Peyer's patch (tissue), 4 donors: ENCODE measurements at places on chromosomes 16 and 17.

GRCh38 chr17:38579934-38580333 is 25.8 kb downstream of the SRCIN1 start:
- DNase-seq = no peak

GRCh38 chr17:78381601-78382232 is 3.3 kb downstream of the PGS1 start:
- no peak for DNase-seq

DNA sequence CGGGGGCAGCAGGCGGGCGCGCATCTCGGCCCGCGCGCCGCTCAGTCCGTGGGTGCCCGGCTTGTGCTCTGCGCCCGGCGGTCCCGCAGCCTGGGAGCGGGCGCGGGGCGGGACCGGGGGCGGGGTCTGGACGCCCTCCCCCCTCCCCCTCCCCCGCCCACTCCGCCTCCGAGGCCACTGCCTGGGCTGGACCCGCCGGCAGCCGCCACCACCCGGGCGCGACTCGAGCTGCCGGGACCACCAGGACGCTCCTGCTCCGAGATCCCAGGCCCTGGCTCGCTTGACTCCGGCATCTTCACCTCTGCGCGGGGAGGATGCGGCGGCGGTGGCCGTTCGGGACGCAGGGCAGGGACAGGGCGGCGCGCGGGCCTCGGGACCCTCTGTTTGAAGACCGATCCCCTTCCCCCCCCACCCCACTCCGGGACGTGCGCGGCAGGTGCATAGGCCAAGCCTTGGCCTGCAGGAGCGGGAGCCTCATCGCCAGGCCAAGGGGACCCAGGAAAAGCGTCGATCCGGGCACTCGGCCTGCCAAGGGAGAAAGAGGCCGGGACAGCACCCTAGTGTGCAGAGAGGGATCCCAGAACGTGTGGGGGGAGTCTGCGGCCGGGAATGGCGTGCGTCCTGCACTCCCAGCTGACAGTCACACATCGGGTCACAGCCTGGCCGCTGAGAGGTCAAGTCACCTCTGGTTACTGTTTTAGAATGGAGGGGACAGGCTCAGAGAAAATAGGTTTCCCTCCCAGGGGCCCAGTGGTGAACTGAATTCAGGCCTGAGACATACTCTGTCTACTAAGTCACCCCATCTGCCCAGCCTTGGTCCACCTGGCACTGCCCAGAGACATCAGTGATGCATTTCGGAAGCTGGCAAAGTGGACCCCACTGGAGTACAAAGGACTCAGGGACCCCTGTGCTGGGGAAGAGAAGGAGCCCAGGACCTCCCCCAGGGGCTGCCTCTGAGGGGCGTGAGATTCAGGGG is at the start of gene HS3ST6:
TSS of gene HS3ST6 (minus strand) at position 65 of the 976 bp plus-strand sequence. CDS start 92 bp downstream, outside the sequence.
- no peak for DNase-seq

- no peak for DNase-seq
Measured at GRCh38 chr17:6394055-6394606, 40.8 kb downstream of the AIPL1 start.

DNA sequence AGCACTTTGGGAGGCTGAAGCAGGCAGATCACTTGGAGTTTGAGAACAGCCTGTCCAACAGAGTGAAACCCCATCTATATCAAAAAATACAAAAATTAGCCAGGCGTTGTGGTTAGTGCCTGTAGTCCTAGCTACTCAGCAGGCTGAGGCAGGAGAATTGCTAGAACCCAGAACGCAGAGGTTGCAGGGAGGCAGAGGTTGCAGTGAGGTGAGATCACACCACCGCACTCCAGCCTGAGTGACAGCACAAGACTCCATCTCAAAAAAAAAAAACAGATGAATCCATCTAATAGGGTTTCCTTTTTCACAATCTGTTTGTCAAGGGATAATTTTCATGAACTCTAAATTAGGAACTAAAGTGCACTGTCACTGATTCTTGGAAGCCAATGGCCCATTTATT is 99.0 kb downstream of the PARN start:
- no peak for DNase-seq

- DNase-seq = no peak
Measured at GRCh38 chr16:10370096-10370726, 15.7 kb upstream of the ATF7IP2 start.

DNA sequence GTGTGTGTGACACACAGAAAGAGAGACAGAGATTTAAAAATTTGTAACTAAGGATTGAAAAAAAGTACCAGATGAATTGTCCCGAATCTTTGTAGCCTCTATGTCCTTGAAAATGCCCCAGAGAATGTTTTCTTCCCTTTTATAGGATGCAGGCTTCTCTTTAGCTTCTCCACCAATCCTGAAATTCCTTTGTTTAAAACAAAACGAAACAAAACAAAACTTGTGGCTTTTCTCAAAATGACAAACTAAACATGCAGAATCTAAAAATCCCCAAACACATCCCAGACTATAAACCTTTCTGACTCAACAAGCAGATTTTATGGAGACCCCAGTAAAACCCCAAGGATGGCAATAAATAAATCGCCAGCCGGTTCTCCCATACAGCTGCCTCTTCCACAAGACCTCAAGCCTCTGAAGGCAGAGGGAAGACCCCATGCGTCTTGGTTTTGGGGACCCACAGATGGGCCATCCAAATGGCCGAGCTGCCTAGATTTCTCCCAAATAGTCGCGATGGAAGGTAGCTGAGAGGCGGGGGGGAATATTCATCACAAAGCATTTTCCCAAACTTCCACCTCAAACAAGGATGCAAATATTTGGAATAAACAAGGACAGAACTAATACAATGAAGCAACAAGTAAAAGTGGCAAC is 269.5 kb upstream of the FOXF1 start:
- no peak for DNase-seq

DNA sequence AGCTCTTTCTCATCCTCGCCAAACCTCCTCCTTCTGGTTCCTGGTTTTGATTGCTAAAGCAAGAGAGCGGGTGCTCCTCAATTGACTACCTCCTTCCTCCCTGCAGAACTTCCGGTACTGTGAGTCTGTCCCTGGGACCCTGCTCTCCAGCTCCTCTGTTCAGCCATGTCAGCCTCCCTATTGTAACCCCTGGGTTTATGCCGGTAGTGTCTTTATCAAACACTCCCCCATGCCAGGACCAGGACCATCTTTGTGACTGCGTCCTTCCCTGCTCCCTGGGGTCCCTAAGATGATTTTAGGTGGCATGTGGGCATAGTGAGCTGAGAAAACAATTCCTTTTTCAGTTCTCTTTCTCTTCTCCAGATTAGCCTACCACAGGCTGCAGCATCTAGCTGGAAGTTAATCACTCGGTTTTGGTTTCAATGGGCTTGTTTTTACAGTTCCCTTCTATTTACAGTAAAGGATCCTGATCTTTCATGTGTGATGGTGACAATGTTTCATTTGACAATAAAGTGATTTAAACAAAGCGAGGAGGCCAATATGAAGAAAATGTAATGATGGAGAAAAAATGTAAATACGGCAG is 27.7 kb upstream of the IL21R start:
- DNase-seq = no peak

DNA sequence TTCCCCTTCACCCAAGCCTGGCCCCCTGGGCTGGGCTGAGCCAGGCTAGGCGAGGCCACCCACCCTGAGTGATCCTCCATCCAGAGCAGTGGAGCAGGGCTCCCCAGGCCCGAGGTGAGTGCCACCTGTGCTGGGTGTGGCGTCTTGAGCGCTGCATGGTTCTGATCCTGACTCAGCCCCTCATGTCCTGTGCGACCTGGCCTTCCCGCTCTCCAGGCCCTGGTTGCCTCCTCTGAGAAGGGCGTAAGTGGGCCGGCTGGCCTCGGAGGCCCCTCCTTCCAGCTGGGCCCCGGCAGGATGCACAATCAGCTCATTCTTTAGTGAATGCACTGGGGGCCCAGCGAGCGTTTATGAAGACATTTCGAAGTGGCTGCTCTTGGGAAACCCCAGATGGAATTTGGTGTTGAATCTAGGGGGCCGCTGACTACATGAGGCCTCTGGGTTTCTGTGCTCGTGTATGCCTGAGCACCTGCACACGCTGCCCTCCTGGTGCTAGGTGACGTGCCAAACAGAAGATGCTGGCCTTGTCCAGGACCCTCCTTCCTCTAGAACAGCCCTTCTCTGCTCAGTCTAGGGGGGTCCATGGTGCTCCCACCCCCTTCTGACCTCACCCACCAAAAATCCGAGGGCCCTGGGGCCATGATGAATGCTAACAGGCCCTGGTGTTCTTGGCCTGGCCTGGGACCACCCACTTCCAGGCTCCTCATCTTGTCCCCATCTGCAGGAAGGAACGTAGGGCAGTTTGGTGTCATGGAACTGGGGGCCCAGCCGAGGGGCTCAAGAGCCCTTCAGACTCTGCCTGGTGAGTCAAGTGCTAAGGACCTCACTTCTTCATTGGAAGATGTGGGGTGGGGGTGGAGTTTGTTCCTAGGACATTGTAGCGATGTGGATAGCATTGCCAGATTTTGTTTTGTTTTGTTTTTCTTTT is 3.6 kb upstream of the TMEM92 start:
- peak; percentile 53 for DNase-seq

GRCh38 chr16:87266846-87267245 is 50.3 kb downstream of the C16orf95 start:
- DNase-seq = no peak

- DNase-seq = no peak
Measured at GRCh38 chr16:82005027-82005830, 6.0 kb downstream of the SDR42E1 start.

GRCh38 chr17:82810644-82811430 is 29.0 kb downstream of the ZNF750 start:
- DNase-seq = no peak

GRCh38 chr17:80487511-80487910 is 11.1 kb upstream of the NPTX1 start:
- no peak for DNase-seq

GRCh38 chr17:73549841-73550430 is 94.3 kb downstream of the SDK2 start:
- no peak for DNase-seq

DNA sequence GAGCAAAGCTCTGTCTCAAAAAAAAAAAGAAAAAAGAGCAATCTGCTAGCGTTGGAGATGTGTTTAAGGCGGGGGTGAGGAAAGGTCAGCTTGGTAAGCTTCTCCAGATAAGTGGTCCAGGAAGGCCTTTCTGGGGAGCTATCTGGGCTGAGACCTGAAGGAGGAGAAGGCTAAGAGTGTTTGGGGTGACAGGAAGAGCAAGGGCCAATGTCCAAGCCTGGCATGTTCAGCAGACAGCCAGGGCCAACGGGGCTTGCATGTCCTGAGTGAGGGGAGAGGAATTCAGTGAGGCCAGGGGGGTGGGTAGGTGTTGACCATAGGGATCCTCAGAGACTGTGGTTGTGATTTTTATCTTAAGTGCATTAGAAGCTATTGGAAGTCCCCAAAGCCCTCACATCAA is 15.4 kb downstream of the STAT5A start:
- DNase-seq = no peak

- DNase-seq = peak; percentile 68
Measured at GRCh38 chr17:37489197-37490001, at the start of gene DUSP14. Gene DUSP14 (plus strand): TSS chr17:37489891. CDS start chr17:37512273, 22,382 bp downstream.

GRCh38 chr16:85508993-85509392 is 104.1 kb upstream of the GSE1 start:
- no peak for DNase-seq

DNA sequence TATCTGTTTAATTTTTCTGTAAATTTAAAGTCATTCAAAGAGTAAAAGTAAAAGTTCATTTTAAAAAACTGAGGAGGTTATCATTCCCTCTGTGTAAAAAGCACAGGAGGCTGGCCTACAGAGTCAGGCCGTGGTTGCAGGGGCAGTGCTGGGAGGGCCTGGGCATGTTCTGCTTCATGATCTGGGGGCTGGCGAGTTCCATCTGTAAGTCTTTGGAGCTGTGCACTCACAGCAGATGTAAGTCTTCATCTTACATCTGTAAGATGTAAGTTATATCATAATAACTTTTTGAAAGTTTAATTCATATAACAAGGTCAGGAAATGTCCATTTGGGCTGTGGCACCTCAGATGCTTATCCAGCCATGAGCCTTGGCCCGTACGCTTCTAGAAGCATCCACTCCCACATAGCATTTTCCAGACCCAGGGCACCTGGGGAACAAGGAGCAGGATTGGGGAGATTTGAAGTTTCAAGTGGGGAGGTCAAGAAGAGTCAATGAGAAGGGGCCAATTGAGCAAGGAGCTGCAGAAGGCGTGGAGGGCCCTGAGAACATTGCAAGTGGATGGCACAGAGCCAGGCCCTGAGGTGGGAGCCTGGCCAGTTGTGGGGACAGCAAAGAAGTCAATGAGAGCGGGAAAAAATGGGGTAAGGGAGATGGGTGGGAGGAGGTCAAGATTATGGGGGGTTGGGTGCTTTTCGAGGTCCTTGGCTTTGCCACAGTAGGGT is 54.1 kb downstream of the TNFRSF13B start:
- no peak for DNase-seq

- DNase-seq = no peak
Measured at GRCh38 chr16:63690961-63691360, 1430.9 kb downstream of the CDH11 start.

DNA sequence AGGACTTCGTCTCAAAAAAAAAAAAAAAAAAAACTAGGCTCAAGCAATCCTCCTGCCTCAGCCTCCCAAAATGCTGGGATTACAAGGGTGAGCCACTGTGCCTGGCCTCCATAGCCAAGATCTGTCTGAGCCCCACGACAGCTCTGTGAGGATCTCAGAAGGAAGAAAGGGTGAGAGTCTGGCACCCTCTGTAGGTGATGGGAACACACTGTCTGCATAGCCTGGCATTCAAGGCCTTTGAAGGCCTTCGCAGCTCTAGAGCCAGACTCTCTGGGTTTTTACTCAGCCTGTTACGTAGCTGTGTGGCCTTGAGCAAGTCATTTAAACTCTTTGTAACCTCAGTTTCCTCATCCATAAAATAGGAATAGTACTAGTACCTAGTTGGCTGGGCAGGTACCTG is 6.3 kb upstream of the XPO6 start:
- peak; percentile 51 for DNase-seq

DNA sequence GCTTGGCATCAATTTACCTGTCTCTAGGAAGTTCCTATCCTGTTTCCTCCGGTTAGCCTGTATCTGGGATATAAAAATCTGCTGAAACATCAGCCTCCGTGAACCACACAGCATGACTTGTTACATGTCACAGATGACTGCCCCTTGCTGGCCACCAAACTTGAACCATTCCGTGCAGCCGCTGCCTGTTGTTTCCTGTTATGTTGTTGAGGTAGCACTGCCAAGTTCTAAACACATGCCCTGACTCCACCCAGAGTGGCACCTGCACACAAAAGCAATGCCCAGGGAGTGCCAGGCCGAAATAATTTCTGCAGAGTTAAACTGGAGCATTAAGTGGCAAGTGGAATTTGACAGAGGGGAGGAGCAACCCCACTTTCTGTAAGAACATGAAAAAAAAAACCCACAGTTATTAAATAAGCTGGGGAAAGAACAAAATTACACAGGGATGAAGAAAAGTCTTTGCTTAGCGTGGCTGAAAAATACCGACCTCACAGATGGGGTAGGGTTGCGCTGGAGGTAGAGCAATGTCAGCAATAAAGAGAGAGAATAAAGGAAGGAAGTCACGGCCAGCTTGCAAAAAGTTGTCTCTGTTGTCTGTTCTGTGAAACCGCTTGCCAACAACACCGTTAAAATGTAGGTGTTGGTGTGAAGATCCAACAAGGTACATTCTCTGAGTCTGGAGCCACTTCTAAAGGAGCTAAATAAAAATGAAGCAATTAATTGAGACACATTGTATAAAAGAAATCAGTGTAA is 174.6 kb upstream of the CDH13 start:
- no peak for DNase-seq
